NCI-H82 (cell line): ENCODE measurements at places on chromosomes 7 and 10.

GRCh38 chr10:17229967-17230682 is 2.1 kb downstream of the VIM start:
- peak; percentile 78 for DNase-seq

DNA sequence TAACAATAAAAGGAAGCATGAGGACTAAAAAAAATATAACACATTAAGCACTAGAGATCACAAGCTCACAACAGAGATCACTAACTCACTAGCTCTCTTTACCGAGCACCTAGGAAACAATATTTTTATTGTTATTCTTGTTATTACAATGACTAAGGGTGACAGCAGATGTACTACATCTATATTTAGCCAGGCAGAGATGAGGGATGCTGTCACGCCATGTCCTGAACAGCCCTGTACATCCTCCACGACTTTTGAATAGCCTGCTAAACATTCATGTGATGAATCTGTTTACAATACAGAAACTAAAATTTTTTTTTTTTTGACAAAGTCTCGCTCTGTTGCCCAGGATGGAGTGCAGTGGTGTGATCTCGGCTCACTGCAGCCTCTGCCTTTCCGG is 22.7 kb downstream of the FAM133B start:
- DNase-seq, result no peak

DNA sequence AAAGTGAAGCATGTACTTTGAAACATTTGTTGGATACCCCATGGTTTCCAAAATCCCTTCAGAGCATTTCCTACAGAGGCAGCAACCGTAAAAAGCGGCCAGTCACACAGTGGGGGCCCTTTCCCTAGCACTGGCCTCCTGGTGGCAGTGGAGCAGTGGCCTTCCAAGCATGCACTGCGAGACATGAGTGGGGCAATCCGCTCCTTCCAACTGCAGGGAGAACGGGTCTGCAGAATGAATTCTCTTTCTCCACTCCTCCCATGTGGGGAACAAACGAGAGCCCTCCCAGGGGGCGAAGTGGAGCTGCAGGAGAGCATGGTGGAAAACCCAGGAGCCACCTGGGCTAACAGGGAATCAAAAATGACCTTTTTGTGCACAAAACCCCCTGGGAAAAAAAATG is 542.9 kb upstream of the GALNT17 start:
- DNase-seq, result no peak

DNA sequence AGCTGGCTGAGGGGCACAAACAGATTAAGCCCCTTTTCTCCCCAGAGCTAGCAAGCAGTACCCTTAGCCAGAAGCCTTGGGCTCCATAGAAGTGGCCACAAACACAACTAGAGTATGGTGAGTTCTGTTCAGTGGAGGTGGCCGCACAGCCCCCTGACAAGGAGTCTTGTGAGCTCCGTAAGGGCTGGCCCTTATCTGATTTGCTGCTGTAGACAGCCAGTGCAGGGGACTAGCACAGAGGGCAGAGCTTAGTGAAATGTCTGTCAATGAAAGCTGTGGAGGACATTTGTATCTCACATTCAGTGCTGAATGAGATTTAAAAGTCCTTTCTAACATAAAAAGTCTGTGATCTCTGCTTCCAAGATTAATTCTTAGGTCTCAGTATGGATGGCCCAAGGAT is 137.3 kb downstream of the AUTS2 start:
- DNase-seq, result peak; percentile 75
